ENCODE measurements at places on chromosomes 11 and 22. TPM values are rescaled to one million over a fixed set of nuclear protein-coding genes. Genes with fewer than 3 reads are reported as not detected.
A peak's percentile ranks its signal among the peaks of the same experiment; 100 is the strongest.

The SYT12 gene
- not detected for total RNA-seq

GRCh38 chr11:46729110-46730027 lies 10.4 kb downstream of the F2 start:
- no peak for DNase-seq

DNA sequence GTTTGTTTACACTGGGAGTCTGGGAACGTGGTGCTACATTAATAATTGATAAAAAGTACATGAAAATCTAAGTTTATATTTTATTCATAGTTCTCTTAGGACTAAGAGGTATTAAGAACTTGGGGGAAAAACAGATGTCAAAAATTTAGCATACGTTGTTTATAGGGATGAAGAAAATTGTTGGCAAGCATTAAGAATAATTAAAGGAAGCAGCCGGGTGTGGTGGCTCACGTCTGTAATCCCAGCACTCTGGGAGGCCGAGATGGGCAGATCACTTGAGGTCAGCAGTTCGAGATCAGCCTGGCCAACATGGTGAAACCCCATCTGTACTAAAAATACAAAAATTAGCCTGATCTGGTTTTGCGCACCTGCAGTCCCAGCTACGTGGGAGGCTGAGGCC lies 60.7 kb upstream of the ADORA2A start:
- no peak for DNase-seq

The MAJIN gene
- 0.78 TPM for total RNA-seq

The AMBRA1 gene
- total RNA-seq = 43.2 TPM

- DNase-seq = no peak
Measured at GRCh38 chr11:95911369-95911759, 12.5 kb downstream of the MTMR2 start.

DNA sequence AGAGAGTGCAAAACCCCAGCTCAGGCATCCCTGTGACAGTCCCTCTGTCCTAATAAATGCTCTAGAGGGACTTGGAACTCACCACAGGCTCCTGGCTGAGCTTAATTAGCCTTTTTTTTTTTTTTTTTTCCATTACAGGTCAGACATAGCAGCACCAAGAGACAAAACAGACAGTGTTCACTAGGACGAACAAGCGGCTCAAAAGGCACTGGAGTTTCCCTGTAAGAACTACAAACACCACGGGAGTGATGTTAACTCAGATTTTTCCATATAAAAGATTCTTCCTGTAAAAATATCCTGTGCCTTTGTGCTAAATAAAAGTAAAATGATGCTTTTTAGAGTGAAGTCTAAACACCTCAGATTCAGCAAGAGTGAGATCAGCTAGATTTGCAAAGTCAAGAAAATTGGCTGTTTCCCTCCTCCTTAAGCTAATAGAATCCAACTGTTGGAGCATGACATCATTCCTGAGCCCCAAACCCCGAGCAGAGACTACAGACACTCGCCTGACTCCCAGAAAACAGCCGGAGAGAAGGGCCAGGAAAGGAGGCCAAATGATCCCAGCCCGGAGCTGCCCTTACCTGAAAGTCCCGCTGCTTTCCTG lies 101.0 kb upstream of the AKIP1 start:
- no peak for DNase-seq

DNA sequence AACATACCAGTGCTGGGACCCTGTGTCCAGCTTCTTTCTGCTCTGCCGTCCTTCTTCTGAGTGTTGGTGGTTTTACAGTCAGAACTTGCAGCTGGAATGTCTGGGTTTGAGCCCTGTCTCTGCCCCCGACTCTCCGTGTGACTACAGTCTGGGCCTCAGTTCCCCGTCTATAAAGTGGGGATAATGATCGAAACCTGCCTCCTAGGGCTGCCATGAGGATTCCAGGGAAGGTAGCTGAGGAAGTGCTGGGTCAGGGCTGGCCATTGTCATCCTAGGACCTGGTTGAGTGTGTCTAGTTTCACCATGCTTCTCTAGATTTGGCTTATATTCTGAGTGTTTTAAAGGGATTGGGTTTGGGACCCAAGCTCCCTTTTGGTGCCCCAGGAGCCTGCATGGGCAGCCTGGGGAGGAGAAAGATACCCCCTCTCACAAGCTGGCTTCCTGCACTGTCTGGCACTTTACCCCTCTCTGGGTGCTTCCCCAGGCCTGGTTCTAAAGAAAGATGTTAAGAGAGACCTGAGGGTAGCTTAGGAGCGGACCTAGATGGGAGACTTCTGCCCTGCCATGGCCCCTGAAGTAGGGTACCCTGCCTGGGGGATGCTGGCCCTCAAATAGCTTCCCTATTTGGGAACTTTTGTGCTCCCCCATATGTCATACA lies 49.9 kb downstream of the TSPAN18 start:
- DNase-seq = no peak

The ASCL2 gene
- not detected for total RNA-seq

- DNase-seq = peak; percentile 5
Measured at GRCh38 chr22:46360891-46361290, 25.4 kb downstream of the TRMU start.

GRCh38 chr11:102589047-102589459 lies 36.1 kb downstream of the MMP20 start:
- DNase-seq = no peak

DNA sequence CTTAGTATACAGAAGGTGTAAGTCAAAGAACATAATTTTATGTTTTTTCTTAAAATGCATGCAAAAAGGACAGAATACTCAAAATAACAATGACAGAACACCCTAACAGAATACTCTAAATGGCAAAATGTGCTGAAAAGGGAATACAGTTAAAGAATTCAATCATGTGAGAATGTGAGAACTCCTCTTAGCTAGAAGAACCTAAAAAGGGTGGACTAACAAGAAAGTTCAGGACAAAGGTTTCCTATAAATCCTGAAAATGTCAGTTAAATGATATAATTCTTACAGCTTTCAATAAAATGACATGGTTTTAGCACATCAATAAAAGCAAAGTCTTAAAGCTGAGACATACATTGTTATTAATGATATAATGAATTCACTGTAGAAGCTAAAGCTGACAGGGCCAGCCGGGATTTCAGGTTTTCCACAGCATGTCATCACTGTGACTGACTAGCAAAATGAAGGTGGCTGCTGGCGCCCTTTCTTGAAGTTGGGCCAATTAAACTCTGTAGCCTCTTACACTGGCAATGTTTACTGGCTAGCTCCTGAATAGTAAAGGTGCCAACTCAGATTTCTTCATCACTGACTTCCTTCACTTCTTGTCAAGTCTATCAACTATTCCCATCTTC lies 244.4 kb downstream of the TTC28 start:
- peak; percentile 84 for DNase-seq

DNA sequence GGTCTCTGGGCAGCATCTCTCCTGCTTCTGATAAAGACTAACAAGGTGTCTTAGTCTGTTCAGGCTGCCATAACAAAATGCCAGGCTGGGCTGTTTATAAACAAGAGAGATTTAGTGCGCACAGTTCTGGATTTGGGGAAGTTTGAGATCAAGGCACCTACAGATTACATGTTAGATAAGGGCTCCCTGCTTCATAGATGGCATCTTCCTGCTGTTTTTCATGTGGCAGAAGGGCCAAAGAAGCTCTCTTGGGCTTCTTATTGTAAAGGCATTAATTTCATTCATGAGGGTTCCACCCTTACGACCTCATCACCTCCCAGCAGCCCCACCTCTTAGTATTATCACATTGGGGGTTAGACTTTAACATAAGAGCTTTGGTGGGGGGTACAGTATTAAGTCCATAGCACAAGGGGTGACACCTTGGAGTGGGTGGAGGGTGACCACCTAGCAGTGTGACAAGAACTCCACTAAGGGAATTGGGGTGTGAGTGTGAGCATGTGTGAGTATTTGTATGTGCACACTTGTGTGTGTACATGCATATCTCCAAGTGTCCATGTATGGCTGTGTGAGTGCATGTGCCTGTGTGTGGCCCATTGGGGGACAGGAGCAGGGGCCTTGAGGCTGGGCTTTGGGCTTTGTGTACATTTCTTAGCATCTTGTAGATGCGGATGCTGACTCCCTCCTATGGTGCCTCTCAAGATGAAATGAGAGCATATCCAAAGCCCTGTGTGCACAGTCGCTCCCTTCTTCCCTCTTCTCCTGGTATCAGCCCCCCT lies 42.7 kb downstream of the BCR start:
- no peak for DNase-seq

GRCh38 chr11:75801362-75802020 lies 13.5 kb upstream of the UVRAG start:
- peak; percentile 60 for DNase-seq

- no peak for DNase-seq
Measured at GRCh38 chr11:2940147-2940920, 11.1 kb upstream of the PHLDA2 start.

DNA sequence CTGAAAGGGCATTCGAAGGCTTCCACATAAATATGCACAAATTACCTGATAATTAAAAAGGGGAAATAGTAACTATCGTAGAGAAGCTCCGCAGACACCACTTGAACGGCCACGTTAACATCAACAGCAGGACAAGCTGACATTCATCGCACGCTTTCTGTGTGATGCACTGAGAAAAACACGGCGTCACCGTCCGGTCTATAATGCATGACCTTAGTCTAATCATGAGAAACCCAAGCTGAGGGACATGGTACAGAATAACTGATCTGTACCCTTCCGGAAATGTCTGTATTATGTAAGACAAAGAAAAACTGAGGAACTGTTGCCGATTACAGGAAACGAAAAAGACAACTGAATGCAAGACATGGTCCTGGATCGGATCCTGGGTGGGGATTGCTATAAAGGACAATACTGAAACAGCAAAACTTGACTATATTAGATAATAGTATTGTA lies 678 bp upstream of the RANGAP1 start:
- DNase-seq = no peak
